ENCODE measurements at places on chromosomes 12 and 14.

DNA sequence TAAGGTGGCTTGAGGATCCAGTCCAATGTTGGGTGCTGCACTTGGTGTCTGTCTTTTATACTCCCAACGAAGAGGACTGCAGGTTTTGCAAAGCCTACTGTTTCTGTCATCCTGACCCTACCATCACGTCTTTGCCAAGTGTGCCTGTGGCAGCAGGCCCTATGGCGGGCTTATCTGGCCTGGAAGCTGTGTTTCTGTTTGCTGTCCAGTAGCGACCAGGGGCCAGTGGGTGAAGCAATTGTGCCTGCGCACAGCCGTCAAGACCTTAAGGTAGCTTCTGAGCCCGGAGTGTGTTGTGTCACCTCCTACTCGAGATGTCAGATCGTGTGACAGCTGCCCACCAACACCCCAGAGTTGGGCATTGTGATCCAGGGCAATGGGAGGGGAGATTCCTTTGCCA lies 62.7 kb downstream of the DDX51 start:
- DNase-seq = no peak

GRCh38 chr12:98090731-98091130 lies 424.7 kb upstream of the TMPO start:
- DNase-seq = no peak

DNA sequence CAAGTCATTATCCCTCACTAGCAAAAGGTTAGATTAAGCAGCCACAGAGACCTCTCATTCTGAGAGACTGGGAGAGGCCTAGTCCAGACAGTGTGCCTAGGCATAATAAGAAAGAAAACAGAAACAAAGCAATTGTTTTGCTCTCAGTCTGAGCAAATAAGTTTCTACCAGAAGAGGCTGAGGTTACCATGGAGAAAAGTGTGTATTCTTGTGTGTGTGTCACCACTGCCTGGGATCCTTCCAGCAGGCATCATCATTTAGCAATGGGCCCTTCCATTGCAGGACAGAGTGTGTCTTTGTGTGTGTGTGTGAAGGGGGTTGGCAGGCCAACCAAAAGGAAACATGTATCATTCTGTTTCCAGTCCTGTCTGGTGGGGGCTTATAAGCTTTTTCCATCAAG lies 3.7 kb downstream of the EFS start:
- DNase-seq = no peak

- no peak for DNase-seq
These were observed 67.8 kb upstream of the FICD start for GRCh38 chr12:108447168-108447832.

DNA sequence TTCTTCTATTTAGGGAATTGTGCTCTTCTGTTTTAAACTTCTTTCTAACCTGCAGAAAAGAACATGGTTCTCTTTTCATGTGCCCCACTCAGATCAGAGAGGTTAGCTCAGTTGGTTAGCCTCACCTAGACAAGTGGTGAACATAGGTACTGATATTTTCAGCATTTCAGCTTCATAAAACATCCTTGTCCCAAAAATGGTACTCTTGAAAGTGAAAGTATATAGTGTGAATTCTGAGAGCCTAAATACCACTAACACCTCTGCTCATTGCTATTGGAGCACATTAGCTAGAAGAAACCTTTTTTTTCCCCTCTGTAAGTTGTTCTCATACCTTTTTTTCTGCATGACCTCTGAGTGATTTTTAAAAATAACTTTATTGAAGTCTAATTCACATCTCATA lies 17.6 kb downstream of the UBE3B start:
- DNase-seq = no peak

DNA sequence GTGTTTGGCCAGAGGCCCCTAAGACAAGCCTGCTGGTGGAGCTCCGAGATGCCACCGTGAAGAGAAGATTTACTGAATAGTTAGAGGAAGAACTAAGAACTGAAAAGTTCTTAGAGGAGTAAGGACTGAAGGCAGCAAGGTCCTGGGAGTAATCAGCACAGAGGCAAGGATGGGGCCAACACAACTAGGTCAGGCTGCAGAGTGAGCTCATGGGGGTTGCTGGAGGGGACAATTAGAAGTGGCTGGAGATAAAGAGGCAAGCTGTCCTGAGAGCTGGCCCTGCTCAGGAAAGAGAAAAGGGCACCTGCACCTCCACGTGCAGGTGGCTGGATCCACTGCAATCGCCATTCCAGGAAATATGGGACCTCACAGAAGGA lies 52.7 kb downstream of the NFKBIA start:
- DNase-seq = no peak

GRCh38 chr12:78157199-78157598 lies 326.5 kb downstream of the NAV3 start:
- no peak for DNase-seq

DNA sequence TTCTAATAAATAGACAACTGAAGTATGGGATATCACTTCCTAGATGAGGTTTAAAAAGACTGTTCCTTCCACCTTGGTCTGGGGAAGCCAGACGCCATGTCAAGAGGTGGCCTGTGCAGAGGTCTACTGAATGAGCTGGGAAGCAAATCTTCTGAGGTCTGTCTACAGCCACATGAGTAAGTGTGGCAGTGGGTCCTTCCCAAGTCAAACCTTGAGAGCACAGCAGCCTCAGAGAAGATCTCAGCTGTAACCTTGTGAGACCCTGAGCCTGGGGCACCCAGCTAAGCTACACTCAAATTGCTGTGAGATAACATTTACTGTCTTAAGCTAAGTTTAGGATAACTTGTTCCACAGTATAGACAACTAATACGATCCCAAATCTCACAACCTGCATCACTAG lies 20.2 kb downstream of the NDUFA12 start:
- no peak for DNase-seq

- no peak for DNase-seq
These were observed 19.1 kb upstream of the RIN3 start for GRCh38 chr14:92494512-92494911.

DNA sequence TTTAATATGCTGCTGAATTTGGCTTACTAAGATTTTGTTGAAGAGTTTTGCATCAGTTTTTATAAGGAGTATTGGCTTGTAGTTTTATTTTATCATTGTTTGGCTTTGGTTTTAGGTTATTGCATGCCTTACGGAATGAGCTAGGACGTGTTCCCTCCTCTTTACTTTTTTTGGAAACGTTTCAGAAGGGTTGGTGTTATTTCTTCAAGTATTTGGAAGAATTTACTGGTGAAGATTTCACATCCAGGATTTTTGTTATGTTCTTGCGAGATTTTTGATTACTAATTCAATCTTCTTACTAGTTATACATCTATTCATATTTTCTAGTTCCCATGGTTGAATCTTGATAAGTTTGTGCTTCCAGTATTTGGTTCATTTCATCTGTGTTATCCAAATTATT lies 823.2 kb downstream of the SLC6A15 start:
- DNase-seq = no peak

DNA sequence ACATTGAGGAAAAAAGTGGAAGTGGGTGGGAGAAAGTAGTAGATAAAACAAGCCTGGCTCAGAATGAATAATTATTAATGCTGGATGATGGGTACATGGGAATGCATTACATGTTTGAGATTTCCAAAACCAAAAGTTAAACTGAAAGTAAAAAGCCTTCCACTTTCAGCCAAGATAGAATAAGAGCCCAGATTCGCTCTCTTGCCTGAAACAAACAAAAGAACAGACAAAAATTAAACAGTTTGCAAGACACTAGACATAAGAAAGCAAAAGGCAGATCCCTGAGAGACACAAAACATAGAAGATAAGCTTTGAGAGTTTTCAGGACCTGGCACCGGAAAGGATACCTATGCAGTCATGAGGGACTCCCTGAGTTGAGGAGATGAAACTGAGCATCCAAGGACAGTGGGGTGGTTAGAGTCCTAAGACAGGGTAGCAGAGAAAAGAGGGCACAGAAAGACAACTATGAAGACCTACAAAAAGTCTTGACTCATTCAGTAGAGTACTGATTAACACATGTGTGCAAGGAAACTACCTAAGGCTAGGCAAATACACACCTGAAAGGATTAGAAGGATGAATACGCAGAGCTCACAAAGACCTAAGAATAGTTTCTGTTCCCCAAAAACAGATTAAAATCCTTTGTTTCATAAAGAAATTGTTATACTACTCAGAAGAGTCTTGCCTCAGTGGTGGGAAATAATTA lies 54.1 kb downstream of the CEP83 start:
- no peak for DNase-seq

- no peak for DNase-seq
These were observed 182.2 kb downstream of the SLC5A8 start for GRCh38 chr12:101027816-101028215.

- no peak for DNase-seq
These were observed 125.4 kb downstream of the SNAPC1 start for GRCh38 chr14:61887628-61888027.

DNA sequence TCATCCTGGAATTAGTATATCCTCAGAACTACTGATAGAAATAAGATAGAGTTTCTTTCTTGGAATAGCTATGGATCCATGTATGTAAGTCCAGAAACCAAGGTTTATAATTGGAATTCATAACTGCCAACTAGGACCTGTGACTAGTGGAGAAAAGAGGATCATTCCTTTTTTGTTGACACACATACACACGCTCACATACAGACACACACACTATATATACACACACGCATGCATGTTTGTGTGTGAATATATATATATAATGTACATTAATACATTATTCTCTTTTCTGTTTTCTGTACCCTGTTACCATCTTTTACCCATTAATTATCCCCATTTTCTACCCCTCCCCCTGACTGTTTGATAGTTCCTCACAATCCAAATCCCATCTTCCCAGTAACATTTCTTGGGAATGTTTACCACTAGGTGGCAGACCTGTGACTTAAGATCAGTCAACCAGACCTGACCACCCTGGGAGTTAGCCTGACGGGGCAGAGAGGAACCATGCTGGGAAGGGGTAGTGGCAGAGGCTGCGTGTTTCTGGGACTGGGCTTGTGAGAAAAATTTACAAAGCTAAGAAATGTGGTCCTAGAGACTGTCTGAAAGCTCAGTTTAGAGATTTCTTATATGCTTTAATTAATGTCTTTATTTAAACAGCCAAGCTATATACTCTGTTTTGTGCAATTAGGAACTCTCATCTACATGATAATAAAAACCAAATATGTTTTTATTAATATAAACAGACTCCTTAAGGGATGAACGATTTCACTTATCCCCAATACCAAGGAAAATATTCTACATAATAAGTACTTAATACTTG lies 308.0 kb downstream of the PPFIA2 start:
- DNase-seq = no peak

DNA sequence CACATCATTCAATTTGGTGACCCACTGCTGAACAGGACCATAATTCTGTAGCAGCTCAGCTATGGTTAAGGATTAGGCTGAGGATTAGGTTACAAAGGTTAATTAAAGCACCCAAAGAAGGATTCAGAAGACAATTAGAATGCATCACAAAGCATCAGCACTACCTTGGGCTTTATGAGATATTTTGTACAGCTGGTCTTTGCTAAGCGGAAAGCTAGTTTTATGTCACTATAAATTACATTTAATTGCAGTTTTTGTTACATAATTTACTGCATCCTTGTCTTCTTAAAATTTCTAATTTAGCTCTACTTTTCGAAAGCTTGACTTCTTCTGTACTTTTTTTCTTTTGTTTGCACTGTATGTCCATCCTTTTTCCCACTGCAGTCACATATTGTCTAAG lies 711.5 kb downstream of the RPS29 start:
- no peak for DNase-seq

- DNase-seq = peak; percentile 83
These were observed 24.3 kb downstream of the SYNDIG1L start for GRCh38 chr14:74401504-74402241.

GRCh38 chr14:94826774-94827173 lies 56.9 kb upstream of the GSC start:
- DNase-seq = no peak

GRCh38 chr12:17478908-17479673 lies 610.9 kb downstream of the RERGL start:
- no peak for DNase-seq

GRCh38 chr12:27821259-27821973 lies 41.4 kb upstream of the MANSC4 start:
- DNase-seq = peak; percentile 45

DNA sequence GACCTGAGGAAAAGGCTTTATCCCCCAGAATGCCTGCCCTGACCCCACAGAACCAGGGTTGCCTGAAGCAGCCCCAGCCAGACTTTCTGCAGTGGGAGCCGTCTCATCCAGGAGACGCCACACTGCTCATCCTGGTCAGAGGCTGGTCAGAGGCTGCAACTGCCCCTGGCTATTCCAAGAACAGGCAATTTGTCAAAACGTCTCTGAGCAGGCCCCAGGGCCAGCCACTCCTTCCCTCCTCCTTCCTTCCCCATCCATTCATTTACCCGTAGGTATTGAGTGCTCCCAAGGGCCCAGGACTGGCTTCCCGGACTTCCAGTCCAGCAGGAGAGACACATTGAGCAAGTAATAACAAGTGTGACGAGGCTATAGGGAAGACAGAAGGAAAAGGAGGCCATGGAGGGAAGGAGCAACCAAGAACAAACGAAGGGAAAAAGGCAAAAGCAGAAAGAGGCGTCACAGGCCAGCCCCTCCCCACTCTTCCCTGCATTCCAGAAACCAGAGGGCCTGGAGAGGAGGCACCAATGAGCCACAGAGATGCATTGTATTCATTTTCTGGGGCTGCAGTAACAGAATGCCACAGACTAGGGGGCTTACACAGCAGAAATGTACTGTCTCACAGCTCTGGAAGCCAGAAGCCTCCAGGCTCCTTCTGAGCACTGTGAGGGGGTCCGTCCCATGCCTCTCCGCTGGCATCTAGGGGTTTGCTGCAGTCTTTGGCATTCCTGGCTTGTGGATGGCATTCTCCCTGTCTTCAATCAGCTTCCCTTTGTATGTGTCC lies 21.0 kb upstream of the CD9 start:
- DNase-seq = no peak

GRCh38 chr14:50471838-50472465 lies 60.4 kb downstream of the MAP4K5 start:
- no peak for DNase-seq

DNA sequence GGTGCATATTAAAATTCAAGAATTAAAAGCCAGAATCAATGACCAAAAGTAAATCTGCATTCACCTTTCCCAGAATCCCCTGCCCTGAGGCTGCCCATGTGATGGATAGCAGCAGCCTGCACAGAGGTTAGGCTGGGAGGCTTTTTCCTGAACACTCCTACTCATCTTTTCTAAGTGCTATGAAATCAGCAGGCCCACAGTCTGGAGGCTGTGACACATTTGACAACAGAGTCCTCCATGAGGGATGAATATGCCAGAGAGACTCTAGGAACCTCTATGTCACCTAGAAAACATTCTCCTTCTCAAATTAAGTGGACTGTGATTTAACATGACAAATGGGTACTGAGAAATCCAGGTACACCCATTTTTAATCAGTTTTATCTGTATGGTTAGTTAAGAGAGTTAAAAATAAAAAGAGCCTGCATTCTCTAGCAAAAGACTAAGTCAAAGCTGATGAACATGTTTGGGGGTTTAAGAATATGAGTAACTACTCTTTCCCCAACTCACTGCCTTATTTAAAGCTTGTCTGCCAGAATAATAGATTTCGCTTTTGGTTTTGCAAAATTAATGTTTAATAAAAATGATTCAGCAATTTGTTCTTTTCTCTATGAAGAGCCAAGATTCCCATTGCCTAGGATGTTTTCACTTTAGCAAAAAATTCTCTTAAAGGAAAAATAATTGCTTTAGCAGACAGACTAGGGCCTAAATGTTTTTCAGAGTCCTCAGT lies 115.0 kb downstream of the RTN1 start:
- DNase-seq = no peak
